ENCODE measurements at places on chromosomes 16 and 17.

DNA sequence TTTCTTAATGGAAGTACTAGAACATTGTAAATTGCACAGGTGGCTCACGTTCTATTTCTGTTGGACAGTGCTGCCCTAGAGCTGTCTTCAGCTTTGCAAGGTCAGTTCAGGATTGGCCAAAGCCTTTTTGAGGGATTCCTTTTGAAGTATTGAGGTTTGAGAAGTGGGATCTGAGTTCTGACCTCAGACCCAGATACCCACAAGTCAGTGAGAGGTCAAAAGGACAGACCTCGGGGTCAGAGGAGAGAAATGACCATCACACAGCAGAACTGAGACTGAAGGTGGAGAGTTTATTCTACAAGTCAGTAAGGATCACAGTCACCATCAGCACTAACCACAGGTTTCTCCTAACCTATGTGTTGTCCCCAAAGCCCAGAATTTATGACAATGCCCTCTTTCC lies 1.7 kb downstream of the ACSM5 start:
- DNase-seq, result no peak

- no peak for DNase-seq
Observed at GRCh38 chr16:66001432-66001831, 365.1 kb upstream of the CDH5 start.

- no peak for DNase-seq
Observed at GRCh38 chr17:57849163-57849873, 526 bp downstream of the MRPS23 start.

- DNase-seq, result no peak
Observed at GRCh38 chr17:8494506-8495111, 58.9 kb downstream of the NDEL1 start.

- DNase-seq, result no peak
Observed at GRCh38 chr16:54482892-54483574, 196.4 kb upstream of the IRX3 start.

DNA sequence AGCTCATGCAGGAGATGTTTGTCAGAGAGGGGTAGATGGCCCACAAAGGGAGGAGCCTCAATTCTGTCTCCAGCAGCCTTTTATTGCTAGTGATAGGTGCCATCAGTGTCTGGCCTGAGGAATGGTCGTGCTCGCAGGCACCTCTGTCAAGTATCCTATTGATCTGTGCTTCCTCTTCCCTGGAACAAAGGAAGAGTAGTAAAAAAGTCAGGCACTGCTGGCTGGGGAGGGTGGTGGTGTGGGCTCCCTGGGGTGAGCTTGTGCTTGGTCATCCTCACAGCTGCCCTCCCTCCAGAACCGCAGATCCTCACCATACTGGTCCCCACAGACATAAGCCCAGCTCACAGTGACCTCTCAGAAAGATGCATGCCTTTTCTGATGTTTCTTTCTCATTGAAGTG lies 15.0 kb upstream of the SALL1 start:
- no peak for DNase-seq

GRCh38 chr17:70896843-70897242 lies 727.5 kb downstream of the KCNJ2 start:
- no peak for DNase-seq

- no peak for DNase-seq
Observed at GRCh38 chr16:76676356-76676755, 399.2 kb downstream of the CNTNAP4 start.

GRCh38 chr17:17877529-17878358 lies 41.0 kb upstream of the SREBF1 start:
- DNase-seq, result peak; percentile 48

- DNase-seq, result no peak
Observed at GRCh38 chr17:7831233-7831632, 2.8 kb upstream of the KDM6B start.

- DNase-seq, result no peak
Observed at GRCh38 chr16:85689285-85689949, 663 bp upstream of the GINS2 start.

DNA sequence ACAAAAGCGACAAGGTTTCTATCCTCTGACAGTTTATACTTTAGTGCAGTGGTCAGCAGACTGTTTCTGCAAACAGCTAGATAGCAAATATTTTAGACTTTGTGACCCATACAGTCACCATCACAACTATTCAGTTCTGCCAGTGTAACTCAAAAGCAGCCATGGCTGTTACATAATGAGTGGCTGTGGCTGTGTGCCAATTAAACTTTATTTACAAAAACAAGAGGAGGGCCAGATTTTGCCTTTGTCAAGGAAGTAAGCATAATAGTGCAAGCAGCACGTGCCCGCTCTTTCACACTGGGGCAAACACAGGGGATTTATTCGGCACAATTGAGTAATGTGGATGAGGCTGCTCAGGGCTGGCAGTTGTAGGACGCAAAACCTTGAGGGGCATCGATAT lies 551.5 kb downstream of the MAF start:
- no peak for DNase-seq

DNA sequence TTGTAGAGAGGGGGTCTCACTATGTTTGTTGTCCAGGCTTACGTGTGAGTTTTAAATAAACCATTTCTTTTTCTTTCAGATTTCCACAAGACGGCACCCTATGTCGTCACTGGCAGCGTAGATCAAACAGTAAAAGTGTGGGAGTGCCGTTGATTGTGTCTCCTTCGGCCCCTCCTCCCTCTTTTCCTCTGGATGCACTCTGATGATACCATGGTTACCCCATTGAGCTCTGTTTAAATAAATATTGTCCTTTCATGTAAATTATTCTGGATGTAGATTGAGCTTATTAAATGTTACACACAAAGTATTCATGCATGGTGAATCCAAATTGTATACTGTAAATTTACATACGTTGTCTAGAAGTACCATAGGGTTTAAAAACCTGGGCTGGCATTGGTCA lies 29.9 kb downstream of the CLUH start:
- DNase-seq, result no peak

Measured in midbrain (tissue), 1 donor.